ENCODE measurements at places on chromosomes 3 and 15.

DNA sequence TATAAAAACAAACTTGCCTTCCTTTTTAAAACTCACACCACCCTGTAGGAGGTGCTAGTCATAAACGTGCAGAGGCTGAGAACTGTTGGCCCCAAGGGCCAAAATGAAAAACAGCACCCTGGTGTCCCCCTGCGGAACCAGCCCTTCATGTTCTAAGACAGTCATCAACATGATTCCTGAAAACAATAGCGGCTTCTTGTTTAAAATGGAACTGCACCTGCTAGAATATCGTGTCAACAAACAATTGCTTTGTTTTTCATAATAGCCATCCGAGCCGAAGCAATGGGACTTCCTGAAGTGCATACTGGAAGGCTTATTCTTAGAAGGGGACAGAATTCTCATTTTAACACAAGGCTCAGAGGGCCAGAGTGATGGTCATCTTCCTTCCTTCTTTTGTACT lies 43.7 kb downstream of the MECOM start:
- no peak for DNase-seq

DNA sequence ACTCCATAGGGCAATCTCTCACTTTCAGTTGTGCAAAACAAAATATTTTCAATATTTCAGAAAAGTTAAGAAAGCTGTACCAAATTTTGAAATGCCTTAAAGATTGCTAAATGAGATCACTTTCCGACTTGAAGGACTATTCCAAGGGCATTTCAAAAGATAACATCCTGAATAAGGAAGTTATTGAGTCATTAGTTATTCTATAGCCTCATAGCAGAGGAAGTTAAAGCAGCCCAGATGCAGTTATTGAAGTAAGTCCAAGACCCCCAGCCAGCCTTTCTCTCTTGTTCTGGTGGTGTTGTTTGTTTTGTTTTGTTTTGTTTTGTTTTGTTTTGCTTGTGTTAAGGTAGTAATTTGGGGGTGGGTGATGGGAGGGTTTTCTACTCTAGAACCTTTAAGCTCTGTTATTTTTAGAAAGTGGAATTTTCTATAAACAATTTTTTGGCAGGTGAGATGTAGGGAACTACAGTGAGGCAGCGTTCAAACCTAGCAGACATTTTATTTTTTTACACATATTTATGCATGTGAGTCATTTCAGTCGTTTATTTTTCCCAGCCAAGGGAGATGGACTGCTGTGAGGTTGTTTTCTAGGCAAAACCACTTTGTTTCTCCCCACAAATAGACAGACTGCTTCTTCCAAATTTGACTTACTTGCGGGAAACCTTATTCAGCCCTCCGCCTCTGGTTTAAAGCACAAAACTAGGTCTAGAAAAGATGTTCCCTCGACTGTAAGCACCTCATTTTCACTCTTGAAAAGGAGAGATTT lies 216.3 kb upstream of the ARPP21 start:
- DNase-seq = peak; percentile 83

GRCh38 chr3:171173736-171174135 lies 147.2 kb upstream of the SLC2A2 start:
- peak; percentile 57 for DNase-seq

DNA sequence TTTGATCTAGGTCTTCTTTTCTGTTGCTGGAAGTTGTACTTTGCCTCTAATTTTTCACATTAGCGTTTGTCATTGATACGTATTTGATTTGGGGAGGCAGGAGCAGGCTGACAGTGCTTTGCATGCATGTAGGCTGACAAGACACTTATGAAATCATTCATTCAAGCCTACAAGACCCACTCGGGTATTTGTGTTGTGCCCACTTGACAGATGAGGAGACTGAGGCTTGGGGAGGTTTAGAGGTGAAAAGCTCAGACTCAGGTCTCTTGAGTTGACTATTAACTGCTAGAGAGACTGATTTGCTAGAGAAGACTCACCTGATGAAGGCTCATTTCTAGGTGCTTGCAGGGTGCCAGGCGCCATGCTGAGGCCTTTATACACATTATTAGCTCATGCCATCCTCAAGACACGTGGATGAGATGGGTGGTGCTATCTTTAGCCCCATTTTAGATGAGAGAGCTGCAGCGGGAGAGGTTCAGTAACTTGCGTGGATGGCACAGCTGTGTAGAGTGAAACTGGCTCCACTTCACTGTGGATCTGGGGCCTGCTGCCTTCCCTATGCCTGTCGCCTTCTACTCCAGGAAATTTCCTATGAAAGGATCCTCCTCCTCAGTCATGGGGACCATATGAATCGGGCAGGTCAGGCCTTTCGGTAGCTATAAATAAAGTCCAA lies 192.7 kb downstream of the ITPR1 start:
- no peak for DNase-seq

DNA sequence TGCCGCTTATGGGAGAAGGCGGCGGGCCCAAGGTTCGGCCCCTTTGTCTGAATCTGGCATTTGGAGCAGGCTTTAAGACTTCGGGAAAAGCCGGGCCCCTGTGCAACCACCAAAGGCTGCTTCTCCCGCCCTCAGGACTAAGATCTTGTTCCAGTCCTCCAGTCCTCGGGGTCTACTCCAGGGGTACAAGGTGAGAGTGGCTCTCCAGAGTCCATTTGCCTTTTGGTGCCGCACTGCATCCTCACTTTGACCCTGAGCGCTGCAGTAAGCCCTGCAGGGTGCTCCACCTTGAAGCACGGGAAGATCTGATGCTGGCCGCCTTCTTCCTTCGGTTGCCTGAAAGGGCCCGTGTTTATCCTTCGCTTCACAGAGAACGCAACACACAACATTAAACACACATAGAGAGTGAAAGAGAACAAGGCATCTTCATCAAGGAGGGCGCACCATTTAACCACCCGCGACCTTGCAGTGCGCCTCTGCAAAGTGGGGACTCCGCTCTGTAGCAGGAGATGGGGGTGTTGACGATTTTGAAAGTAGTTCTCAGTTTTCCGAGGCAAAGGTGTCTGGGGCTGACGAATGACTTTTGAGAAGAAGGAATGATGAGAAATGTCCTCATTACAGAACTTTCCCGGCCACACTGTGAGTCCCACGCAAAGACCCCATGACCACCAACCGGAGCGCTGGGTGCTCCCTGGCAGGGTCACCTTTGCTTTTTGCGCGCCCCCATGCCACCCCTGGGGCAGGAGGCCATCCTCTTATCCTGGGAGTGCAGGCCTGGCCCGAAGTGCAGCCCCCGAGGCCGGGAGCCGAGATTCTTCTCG lies 1.0 kb downstream of the PIGZ start:
- DNase-seq = no peak

DNA sequence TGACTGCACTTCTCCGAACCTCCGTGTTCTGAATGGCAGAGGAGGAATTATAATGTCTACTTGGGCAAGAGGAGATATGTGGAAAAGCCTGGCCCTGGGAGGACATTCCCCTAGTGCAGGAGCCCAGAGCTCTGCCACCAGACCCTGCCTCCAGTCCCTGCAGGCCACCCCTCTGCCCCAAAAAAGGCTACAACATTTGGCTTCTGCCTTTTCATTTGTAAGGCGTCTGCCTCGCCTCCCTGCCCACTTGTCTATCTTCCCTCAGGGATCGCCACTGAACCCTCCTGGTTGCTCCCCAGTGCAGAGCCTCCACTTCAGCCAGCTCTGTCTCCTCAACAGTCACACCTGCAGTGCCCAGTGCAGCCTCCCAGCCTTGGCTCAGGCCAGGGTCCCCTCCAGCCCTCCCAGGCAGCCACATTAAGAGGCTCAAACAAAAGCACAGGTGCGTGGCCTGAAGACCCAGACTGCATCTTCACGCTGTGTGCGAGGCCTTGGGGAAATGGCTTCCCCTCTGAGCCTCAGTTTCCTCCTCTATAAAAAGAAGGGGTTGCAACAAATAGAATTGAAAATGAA lies 125.9 kb upstream of the SMAD3 start:
- no peak for DNase-seq

DNA sequence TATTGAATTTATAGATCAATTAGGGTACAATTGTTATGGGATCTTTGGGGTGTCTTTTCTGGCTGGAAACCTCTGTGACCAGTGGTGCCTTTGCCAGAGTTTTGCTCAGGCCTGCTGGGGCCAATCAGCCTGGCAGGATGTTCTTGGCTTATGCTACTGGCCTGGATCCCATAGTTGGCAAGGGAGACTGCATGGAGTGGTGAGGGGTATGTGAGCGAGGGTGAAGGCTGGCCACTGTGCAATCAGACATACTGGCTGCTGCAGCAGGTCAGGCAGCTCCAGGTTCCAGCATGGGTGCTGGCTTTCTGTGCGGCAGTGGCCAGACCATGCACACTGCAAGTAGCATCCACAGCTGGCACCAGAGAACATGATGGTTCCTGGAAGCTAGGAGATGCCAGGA lies 1053.2 kb upstream of the GBE1 start:
- DNase-seq = no peak

- no peak for DNase-seq
Observed at GRCh38 chr15:99604865-99605264, 39.1 kb downstream of the MEF2A start.

- DNase-seq = no peak
Observed at GRCh38 chr15:78097667-78098066, 5.3 kb downstream of the SH2D7 start.

DNA sequence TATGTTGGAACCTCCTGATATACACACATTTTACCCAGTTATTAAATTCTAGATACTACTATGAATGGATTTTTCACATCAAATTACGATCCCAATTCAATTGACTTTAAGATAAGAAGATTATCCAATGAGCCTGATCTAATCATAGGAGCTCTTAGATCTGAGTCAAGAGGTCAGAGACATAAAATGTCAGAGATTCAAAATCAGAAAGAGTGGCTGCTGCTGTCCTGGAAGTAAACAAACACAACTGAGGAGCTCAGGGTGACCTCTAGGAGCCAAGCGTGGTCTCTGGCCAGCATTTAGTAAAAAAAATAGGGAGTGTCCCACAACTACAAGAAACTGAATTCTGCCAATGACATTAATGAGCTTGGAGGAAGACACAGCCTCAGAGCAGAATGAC lies 557.1 kb upstream of the CBLB start:
- no peak for DNase-seq

DNA sequence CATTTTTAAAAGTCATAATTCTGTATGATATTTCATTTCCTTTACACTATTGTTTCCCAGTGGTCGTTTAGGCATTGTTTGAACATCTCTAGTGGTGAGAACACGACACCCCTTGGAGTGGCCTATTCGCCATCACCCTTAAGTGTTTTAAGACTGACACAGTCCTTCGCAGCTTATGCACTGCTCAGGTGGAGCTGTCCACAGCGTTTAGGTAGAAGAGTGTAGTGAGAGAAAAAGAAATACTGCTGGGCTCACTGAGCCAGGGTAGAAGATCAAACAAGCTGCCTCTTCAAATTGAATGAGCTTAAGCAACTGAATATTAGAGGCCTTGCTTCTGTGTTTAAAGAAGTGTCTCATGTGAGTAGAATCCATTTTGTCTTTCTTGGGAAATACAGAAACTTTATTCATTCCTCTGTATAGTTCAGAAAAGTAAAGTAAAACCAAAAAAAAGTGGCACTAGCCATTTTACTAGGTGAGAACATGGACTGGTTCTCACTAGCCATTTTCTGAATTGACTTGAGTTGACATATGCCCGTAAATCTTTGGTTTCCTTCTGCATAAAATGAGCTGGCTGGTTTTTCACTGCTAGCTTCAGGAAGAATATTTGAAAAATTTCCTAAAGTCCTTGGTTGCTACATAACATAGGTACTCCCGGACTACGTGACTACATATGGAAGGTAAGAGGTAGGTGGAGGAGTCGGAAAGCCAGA lies 155.9 kb downstream of the P3H2 start:
- no peak for DNase-seq

GRCh38 chr3:98553021-98553563 lies 21.3 kb downstream of the GPR15 start:
- DNase-seq = no peak

- no peak for DNase-seq
Observed at GRCh38 chr3:189389346-189389745, 217.6 kb downstream of the TPRG1 start.

DNA sequence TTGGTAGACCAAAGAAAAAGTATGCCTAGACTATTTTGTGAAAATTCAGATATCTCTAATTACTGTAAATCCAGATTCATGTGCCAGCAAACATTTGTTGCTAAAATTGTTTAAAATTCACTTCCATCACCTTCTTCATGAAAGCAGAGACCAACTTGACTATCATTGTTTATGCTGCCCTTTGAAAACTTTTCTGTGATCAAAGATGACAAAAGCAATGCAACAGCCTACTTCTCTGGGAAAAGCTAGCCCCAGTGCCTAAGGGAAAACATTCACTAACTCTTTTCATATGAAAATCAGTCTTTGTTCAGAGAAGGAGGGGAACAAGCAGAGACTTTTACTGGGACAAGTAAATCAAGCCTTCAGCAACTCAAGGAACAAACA lies 178.0 kb upstream of the P2RY1 start:
- no peak for DNase-seq

GRCh38 chr15:29681946-29682345 lies 140.3 kb downstream of the TJP1 start:
- no peak for DNase-seq

GRCh38 chr3:151675858-151676615 lies 57.7 kb upstream of the AADACL2 start:
- peak; percentile 16 for DNase-seq

GRCh38 chr15:65110676-65111292 lies 4.2 kb downstream of the UBAP1L start:
- peak; percentile 62 for DNase-seq

- DNase-seq = no peak
Observed at GRCh38 chr15:70348226-70348543, 250.5 kb upstream of the TLE3 start.

- peak; percentile 53 for DNase-seq
Observed at GRCh38 chr3:148532326-148532725, 165.4 kb upstream of the AGTR1 start.

- DNase-seq = no peak
Observed at GRCh38 chr3:134852132-134852531, 57.1 kb downstream of the EPHB1 start.

DNA sequence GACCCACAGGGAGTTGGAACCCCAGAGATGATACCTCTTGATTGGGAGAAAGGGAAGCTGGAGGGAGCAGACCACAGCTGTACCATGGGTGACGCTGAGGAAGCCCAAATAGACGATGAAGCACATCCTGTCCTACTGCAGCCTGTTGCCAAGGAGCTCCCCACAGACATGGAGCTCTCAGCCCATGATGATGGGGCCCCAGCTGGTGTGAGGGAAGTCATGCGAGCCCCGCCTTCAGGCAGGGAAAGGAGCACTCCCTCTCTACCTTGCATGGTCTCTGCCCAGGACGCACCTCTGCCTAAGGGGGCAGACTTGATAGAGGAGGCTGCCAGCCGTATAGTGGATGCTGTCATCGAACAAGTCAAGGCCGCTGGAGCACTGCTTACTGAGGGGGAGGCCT lies 201.1 kb downstream of the AKAP13 start:
- DNase-seq = no peak

GRCh38 chr3:31092748-31093589 lies 198.5 kb upstream of the GADL1 start:
- peak; percentile 32 for DNase-seq

DNA sequence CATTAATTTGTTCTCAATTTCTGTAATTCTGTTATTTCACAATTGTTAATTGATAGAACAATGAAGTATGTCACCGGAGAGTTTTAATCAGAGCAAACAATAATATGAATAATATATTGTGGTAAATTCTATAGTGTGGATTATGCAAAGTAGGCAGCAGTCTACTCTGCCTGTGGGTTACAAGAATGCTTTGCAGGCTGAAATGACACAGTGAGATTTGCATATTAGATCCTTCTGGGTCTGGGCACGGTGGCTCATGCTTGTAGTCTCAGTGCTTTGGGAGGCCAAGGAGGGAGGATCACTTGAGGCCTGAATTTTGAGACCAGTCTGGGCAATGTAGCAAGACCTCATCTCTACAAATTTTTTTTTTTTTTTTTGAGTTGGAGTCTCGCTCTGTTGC lies 12.5 kb downstream of the COPG1 start:
- no peak for DNase-seq

- peak; percentile 67 for DNase-seq
Observed at GRCh38 chr3:87084868-87085267, 93.9 kb upstream of the VGLL3 start.

- no peak for DNase-seq
Observed at GRCh38 chr15:35669432-35670045, 123.6 kb upstream of the DPH6 start.

All from choroid plexus epithelial cell (primary cell).